AG09319 (cell line): ENCODE measurements at places on chromosomes 1 and 21.

DNA sequence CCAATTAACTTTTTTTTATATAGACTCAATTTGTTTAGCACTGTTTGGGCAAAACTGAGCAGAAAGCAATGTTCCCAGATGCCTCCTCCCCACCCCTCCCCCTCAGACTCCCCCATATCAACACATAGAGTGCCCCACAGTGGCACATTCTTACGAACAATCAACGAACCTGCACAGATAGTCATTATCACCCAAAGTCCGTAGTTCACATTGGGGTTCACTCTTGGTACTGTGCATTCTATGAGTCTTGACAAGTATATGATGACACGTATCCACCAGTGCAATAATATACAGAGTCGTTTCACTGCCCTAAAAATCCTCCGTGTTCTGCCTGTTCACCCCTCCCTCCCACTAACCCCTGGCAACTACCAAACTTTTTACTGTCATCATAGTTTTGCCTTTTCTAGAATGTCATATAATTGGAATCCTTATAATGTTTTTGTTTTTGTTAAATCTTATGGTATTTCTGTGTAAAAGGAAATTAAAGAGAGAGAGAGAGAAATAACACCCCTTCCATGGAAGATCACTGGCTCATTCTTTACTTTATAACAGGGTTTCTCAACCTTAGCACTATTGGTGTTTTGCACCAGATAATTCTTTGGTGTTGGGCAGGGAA, 37.2 kb upstream of the HNRNPU start:
- no peak for DNase-seq

- DNase-seq: peak; percentile 90
These were observed 269.5 kb downstream of the HHAT start for GRCh38 chr1:210598135-210598652.

- DNase-seq: no peak
These were observed 138.9 kb downstream of the TOMM20 start for GRCh38 chr1:234989479-234990327.

DNA sequence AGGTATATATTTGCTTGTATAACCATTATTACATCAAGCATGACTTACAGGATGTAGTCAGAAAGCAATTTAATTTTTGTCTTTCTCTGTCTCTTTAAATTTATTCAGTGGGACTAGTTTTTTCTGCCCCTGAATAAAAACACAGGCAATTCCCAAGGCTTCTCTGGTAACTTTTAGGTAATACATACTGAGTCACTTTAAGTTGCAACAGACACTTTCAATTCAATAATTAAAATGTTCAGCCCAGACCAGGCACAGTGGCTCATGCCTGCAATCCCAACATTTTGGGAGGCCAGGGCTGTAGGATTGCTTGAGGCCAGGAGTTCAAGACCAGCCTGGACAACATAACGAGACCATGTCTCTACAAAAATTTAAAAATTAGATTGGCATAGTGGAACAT, 12.3 kb downstream of the SLC44A3 start:
- no peak for DNase-seq

- DNase-seq: no peak
These were observed 112.2 kb downstream of the ITSN1 start for GRCh38 chr21:33754481-33754880.

DNA sequence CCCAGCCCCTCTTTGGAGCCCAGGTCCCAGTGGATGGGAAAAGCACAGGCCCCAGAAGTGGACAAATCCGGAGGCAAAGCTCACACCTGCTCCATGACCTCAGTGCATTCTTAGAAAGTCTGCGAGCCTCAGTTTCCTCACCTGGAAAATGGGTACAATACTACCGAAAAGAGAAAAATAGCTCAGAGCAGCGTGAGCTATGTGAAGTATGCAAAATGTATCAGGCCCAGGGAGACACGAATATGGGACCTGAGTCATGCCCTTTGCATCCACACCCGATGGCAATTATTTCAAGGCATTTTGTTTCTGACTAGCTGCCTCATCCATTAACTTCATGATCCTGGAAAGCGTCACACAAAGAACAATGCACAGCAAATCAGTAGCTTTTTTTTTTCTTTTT, 9.2 kb downstream of the ALDH4A1 start:
- no peak for DNase-seq

DNA sequence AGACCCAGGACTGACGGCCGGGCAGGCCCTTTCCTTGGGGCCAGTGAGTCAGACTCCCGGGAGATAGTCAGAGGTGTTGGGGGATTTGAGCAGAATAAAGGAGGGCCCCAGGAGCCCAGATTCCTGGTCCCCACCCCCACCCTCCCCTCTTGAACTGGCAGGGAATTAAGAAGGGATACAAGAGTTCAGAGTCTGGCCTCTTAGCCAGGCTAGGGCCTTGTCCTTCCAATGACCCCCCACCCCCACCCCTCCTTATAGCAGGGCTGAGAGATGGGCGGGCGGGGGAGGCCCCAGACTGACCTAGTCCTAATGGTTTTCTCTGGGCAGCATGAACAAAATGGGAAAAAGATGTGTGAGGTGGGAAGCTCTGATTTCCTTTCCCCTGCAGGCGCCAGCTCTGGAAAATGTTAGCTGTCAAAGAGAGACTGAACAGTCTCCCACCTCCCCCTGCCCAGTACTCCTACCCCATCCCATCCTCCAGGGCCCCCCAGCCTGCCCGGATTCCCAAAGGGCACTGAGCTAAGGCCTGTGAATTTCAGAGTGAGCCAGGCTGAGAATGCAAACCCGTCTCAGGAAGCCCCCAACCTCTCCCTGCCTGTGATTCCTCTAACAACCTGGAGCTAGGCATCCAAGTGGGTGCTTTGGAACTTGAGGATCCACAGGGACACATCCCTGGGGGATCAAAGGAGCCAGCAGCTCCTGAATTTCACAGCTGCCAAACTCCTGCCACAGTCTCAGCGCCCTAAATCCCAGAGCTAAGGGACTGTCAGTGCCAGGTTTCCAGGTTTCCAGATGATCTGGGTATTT, 5.8 kb upstream of the CRABP2 start:
- DNase-seq: no peak

GRCh38 chr1:94540440-94541245, 916 bp downstream of the F3 start:
- no peak for DNase-seq

- DNase-seq: no peak
These were observed 91.4 kb upstream of the PLXNA2 start for GRCh38 chr1:208335371-208336136.

GRCh38 chr1:116560704-116561490, 9.9 kb downstream of the CD58 start:
- DNase-seq: no peak

GRCh38 chr1:88562991-88563390, 121.1 kb upstream of the PKN2 start:
- DNase-seq: no peak

DNA sequence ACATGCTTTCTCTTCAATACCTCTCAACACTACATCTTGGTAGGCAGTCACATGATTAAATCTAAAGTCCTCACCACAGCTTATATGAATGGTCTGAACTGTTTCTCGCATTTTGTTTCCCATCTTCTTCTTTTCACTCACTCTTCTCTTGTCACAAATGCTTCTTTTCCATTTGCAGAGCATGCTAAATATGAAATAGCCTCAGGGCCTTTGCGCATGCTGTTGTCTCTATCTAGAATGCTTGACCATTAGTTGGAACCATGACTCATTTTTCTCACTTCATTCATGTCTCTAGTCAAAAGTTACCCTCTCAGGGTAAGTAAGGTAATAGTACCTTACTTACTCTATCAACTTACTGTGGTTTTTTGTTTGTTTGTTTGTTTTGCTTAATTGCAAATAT, 239.7 kb downstream of the PTPRC start:
- no peak for DNase-seq
